ENCODE measurements at places on chromosomes 1 and 21.

DNA sequence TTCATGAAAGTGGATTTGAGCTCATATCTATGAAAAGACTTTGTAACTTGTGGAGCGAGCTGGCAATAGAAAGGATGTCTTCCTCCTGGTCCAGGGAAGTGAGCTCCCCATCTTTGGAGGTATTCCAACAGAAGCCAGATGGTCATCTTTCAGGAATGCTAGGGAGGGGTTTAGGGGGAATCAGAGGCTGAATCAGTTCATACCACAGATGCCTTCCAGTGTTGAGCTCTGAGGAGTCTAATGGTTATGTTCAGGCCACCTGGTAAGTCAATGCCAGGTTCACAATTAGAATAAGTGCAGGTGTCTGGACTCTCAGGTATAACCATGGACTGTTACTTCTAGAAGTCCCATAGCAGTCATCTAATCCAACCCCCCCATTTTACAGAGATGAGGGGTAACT, 119.1 kb downstream of the ACTL8 start:
- DNase-seq: no peak

- no peak for DNase-seq
These were observed 33.2 kb downstream of the SLC45A1 start for GRCh38 chr1:8350914-8351684.

DNA sequence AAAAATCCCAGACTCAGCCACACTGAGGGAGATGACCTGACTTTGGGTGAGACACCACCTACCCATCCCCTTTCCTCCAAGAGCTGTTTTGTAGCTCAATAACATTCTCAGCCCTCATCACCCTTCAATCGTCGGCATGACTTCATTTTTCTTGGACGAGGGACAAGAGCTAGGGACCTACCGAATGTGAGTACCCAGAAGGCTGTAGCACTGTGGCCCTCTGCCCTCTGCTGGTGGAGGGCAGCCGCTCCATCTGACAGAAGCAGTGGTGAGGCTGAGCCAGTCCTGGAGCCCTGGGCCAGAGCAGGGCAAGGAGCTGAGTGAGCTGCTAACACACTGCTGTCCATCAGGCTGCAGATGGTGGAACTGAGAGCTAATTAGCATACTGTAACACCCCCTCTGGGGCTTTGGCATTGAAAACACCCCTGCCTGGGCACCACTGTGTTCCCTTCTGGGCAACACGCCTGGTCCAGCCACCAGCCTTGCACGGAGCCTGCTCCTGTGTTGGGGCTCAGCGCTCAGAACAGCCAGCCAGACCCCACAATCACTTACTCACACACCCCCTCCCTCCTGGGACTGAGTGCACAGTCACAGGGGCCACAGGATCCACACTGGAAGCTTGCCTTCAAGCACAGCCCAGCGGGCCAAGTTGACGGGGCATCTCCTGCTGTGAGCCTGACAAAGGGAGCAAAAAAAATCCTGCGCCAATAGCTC, 18.3 kb upstream of the ALPL start:
- no peak for DNase-seq

DNA sequence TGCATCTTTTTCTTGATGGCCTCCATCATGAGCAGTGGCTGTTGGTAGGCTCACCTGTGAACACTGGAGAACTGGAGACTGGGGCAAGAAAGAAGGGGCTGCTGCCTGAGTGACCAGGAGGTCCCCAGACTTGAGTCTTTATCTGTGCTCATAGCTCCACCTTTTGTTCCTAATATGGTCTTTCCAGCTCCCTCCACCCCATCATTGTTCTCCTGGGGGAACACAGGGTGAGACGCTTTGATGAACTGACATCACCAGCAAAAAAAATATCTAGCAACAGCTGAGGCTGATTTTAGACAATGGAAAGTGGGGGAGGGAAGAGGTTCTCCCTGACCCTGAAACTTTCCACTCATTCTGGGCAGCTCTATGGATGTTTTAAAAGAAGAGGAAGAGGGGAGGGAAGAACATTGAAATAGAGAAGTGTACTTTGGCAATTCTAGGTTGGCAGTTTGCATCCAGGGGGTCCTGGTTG, at the start of gene TPM3:
Gene TPM3 (minus strand): TSS at position 111 of the 472 bp plus-strand sequence. CDS start 82 bp downstream, at position 29.
- no peak for DNase-seq

DNA sequence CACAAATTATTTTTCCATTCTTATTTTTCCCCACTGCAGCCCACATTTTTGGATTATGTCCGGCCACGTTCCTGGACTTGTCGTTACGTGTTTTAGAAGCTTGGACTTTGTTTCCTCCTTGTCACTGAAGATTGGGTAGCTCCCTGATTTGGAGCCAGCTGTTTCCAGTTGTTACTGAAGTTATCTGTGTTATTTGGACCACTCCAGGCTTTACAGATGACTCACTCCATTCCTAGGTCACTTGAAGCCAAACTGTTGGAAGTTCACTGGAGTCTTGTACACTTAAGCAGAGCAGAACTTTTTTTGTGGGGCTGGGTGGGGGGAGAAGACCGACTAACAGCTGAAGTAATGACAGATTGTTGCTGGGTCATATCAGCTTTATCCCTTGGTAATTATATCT, 12.2 kb upstream of the AXDND1 start:
- DNase-seq: no peak

GRCh38 chr1:205610901-205611466, 20.8 kb downstream of the ELK4 start:
- DNase-seq: no peak

DNA sequence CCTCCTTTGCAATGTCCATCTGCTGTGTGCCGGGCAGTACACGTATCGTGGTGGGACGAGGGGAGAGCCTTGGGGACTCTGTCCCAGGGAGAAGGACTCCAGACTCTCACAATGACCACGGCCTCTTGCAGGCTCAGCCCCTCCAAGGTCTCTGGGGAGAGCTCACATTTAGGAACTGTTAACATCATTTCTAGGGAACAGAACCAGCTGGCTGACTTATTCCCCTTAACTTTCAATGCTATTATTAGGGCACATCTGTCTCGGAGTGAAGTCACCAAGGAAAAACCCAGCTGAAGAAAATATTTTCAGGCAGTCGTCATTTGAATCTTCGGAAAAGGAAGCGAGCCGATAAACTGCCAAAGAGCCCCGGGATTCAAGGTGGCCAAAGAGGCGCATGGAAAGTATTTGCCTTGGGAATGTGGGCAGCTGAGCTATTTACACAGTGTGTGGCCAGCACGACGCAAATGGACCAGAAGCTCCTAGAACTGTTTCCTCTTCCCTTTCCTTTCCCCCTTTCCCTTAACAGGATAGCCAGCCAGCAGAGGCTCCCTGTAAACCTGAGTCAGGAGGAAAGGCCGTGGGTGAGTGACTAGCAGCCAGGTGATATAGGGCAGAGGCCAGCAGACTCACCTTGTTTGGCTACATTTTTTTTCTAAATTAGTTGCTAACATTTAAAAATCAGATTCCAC, 74.5 kb downstream of the ITPKB start:
- no peak for DNase-seq

DNA sequence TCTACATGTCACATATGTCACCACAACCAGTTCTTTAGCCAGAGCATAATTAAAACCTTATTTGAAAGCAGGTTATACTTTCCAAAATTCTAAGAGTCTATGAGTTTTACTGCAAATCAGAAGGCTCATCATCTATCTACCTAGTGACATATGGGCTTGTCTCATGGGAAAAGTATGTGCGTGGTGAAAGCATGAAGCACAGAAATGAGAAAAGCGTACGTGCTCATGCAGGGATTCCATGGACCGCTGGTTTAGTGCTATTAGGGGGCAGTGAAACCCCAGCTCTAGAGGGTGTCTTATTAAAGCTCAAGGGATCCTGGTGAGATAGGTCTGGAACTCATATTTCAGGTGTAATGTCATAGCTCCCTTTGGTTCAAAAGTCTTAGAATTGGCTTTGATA, 50.2 kb downstream of the FAM163A start:
- no peak for DNase-seq

GRCh38 chr1:60636946-60637345, 445.4 kb upstream of the NFIA start:
- DNase-seq: no peak

GRCh38 chr1:87330057-87330884, 1.6 kb downstream of the LMO4 start:
- DNase-seq: no peak

- no peak for DNase-seq
These were observed 65.8 kb downstream of the CD34 start for GRCh38 chr1:207845109-207845508.

GRCh38 chr1:83017701-83018100, 981.2 kb downstream of the TTLL7 start:
- DNase-seq: no peak

DNA sequence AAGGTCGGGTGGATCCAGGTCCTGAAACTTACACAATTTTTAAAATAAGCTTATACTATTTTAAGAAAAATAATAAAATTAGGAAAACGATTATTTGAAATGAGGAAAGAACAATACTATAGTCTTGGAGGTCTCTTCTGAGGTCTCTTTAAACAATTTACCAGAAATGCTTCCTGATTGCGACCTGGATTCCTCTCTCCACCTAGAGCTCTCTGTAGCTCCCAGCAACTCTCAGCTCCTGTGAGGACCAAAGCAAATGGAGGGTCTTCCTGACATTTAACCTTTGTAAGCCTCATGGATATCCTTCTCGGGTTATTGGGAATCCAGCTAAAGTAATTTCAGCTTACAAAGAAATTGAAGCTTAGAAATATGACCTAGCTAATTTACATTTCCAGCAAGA, 886 bp downstream of the BTBD8 start:
- DNase-seq: no peak

GRCh38 chr1:1556505-1556904, 16.1 kb upstream of the TMEM240 start:
- DNase-seq: no peak

DNA sequence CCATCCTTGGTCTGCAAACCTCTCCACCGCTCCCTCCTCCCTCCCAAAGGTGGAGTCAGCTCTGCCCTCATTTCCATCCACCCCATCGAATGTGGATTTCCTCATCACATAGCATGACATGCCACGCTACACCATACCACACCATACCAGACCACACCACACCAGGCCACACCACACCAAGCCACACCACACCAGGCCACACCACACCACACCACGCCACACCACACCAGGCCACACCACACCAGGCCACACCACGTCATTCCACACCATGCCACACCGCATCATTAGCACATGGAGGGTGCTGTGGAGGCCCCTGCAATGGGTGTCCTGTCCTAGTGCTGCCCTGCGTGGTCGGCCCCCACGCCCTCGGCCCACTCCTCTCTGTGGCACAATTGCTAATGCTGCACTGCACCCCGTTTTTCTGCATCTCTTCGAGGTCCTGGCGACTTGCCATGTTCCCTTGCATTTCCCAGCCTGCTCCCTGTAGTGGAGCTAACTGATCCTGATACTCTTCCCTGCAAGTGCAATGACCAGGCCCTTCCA, 11.3 kb downstream of the DFFB start:
- no peak for DNase-seq

DNA sequence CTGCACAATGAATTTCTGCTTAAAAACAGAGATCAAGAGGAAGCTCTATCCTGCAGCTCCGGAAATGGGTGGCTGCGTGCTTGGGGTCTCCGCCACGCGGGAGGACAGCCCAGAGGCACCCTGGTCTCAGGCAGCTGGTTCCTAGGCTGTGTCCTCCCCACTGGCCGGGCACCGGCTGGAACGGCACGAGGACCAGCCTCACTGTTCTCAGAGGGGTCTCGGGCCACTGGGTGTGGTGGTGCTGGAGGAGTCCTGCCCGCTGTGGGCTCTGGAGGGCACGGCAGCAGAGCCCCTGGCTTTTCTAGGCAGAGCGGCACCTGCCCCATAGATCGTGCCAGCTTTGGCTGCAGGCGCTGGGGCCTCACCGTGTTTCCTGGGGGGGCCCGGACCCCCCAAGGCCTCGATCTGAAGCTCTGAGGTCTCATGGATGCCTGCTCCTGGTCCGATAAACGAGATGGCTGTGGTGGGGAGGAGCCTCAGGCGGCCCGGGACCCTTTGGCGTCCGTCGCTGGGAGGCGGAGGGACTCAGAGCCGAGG, 8.2 kb upstream of the RNF223 start:
- DNase-seq: no peak

GRCh38 chr1:232713785-232714184, 83.9 kb upstream of the SIPA1L2 start:
- no peak for DNase-seq

DNA sequence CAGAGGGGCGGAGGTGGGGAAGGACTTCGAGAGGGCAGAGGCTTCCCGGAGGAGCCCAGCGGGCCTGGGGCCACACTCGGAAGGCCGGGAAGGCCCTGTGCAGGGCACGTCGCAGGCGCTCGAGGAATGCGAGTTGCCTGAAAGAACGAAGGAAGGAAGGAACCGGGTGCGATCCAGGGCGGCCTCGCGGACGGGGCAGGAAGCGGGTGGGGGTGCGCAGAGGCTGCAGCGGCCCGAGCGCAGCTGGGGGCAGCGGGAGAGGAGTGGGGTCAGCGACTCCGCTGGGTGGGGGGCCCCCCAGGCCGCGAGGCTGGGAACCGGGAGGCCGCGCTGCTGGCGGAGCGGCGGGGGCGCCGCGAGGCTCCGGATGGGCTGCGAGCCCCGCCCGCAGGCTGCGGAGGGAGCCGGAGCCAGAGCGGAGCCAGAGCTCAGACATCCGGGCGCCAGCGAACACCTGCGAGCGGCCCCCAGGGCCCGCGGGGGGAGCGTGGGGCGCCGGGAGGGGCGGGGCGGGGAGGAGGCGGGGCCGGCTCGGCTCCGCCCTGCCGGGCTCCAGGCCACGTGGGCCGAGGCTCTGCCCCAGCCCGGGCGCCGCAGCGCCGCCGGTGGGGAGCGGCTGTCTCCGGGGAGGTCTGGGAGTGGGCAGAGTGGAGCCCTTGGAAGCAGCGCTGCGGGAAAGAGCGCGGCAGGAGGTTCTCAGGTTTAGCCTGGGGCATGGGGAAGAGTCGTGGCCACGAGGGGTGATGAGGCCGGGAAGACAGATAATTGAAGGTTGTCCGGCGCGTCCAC, 4.6 kb downstream of the ID3 start:
- DNase-seq: no peak

DNA sequence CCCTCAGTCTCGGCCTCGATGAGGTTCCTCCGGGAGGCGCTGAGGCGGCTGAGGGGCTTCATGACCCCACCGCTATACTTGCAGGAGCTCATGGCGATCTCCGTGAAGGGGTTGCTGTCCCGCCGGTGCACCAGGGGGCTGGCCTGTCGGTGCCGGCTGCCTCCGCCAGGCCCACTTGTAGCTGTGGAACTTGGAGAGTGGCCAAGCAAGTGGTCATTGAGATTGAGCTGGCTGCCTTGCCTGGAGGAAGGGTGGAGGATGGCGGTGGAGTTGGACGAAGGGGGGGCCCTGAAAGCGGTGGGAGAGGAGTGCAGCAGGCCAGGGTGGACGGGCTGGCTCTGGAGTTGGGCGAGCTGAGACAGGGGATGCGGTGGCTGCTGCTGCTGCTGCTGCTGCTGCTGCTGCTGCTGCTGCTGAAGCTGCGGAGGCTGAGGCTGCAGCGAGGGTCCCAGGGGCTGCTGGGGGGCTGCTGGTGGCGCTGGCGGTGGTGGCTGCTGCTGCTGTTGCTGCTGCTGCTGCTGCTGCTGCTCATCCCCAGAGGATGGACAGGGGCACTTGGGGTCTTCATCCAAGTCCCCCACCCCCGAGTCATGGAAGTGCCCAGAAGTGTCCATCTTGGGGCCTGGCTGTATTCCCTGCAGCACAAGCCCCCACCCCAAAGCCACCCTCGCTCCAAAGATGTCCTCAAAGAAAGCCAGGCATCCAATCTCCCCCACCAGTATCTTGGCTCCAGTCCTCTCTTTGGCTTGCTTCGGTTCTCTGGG, 548 bp downstream of the KCNN3 start:
- DNase-seq: no peak

GRCh38 chr1:153936011-153936802, 10.3 kb downstream of the DENND4B start:
- DNase-seq: no peak

GRCh38 chr1:187665483-187665882, 836.7 kb downstream of the PLA2G4A start:
- DNase-seq: no peak

GRCh38 chr1:200877839-200878551, 5.2 kb downstream of the GPR25 start:
- no peak for DNase-seq

Measured in cortex of kidney (tissue), 1 donor.